ENCODE measurements at places on chromosomes 16 and 17. TPM values are rescaled to one million over a fixed set of nuclear protein-coding genes. Genes with fewer than 3 reads are reported as not detected.

DNA sequence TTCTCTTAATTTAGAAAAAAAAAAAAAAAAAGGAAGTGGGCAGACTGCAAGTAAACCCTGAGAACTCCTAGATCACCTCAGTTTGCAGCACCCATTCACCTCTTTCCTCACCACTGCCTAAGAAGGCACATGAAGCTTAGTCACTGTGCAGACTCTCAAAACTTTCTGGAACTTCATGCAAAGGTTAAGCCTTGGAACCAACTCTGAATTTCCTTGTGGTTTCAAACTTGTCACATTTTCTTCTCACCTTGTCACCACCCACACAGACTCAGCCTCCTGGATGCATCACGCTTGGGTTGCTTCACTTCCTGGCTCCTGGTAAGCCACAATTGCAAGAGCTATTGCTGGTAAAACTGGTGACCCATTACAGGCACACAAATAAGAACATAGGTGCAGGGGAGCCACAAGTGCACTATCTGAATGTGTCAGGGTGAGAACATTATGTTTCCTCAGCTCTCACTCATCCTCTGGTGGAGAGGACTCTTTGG lies 15.0 kb upstream of the CPD start:
- peak; percentile 77 for DNase-seq
- H3K4me3 ChIP-seq: no peak overlapping the region
- H3K27me3 ChIP-seq: no peaks in the 10 kb centered on the region
- peak overlapping the region; percentile 61 for H3K27ac ChIP-seq
- no peaks in the 10 kb centered on the region for H3K36me3 ChIP-seq
- H3K4me1 ChIP-seq: no peaks in the 10 kb centered on the region

DNA sequence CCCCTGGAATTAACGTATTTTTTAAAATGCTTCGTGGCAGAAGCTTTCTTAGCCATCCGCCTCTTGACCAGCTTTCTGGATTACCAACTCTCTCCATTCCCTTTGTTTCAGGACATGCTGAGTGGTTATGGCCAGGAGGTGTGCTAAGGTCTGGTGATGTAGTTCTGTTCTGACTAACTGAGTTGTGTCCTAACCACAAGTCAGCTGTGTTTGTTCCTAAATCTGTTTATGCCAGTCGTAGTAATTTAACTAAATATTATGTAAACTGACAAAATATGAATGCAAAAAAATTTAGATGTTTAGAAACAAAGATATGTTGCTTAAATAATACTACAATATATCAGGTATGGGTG lies 61.6 kb downstream of the MRTFB start:
- no peaks in the 10 kb centered on the region for H3K4me1 ChIP-seq
- DNase-seq: no peak
- H3K27ac ChIP-seq: no peak overlapping the region

- peak overlapping the region; percentile 13 for H3K27ac ChIP-seq
- H3K4me1 ChIP-seq: no peaks in the 10 kb centered on the region
- H3K4me3 ChIP-seq: no peak overlapping the region
- H3K36me3 ChIP-seq: no peaks in the 10 kb centered on the region
Observed at GRCh38 chr17:3903881-3904290, 11.0 kb upstream of the CAMKK1 start.

- H3K4me1 ChIP-seq: no peaks in the 10 kb centered on the region
- no peak overlapping the region for H3K4me3 ChIP-seq
- DNase-seq: no peak
- no peak overlapping the region for H3K27ac ChIP-seq
Observed at GRCh38 chr17:4678448-4679026, 25.4 kb downstream of the PELP1 start.

DNA sequence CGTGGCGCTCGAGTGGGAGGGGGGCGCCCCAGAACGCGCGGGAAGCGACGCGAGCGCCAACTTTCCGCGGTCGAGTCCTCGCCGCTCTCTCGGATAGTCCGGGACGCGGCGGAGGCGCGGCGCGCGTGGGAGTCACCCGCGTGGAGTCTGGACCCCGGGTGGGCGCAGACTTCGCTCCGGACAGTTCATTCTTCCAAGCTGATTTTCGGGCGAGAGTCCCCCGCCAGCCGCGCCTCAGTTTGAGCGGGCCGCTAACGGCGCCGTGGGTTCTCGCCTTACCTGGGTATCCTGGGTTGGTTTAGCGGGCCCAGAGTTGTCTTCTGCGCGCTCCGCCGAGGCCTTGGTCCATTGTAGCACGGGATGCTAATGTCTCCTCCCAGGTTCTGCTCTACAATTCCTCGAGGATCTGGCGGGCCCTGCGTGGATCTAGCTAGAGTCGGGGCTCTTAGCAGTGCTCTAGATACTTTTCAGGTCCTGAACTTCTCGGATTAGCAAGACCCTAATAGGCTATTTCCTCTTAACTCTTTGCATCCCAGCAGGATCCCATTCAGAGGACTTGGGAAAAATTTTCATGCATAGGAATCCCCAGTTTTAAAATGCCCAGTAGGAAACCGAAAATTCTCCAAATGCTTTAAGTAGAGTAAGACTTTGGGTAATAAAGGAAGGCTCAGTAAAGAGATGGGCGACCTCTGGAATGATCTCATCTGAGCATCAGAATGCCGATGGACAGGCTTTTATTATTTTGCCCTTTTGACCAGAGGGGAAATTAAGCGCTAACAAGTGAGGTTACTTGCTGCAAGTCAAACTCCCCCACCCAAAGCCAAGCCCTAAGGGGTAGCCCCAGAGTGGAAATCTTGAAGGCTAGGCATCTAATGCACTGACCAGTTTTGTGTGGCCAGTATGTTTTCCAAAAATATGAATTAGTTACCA lies 537 bp upstream of the GJC1 start:
- H3K27me3 ChIP-seq: peaks cover 19% of the 10 kb centered on the region
- H3K4me1 ChIP-seq: peaks cover 14% of the 10 kb centered on the region
- DNase-seq: no peak
- H3K27ac ChIP-seq: no peak overlapping the region

GRCh38 chr17:42681976-42682721 lies at the start of gene CNTNAP1:
Gene CNTNAP1, plus strand, starts transcription at chr17:42682531. Its CDS starts 299 bp downstream, at chr17:42682830.
- peak within 1 kb of the TSS; percentile 21 for H3K27ac ChIP-seq
- H3K4me3 ChIP-seq: peak within 1 kb of the TSS; percentile 44
- no peaks in the 10 kb centered on the region for H3K36me3 ChIP-seq
- DNase-seq: no peak
- peaks cover 8% of the 10 kb centered on the region for H3K4me1 ChIP-seq
- H3K27me3 ChIP-seq: no peaks in the 10 kb centered on the region

GRCh38 chr17:49861150-49861884 lies 13.4 kb upstream of the TAC4 start:
- peak; percentile 62 for DNase-seq
- H3K27me3 ChIP-seq: no peaks in the 10 kb centered on the region
- H3K4me1 ChIP-seq: no peaks in the 10 kb centered on the region
- no peaks in the 10 kb centered on the region for H3K36me3 ChIP-seq
- no peak overlapping the region for H3K4me3 ChIP-seq

The APOH gene
- total RNA-seq: not detected
